H7 (cell line): ENCODE measurements at places on chromosomes 2 and 18. TPM values are rescaled to one million over a fixed set of nuclear protein-coding genes. Genes with fewer than 3 reads are reported as not detected.
A peak's percentile ranks its signal among the peaks of the same experiment; 100 is the strongest.

DNA sequence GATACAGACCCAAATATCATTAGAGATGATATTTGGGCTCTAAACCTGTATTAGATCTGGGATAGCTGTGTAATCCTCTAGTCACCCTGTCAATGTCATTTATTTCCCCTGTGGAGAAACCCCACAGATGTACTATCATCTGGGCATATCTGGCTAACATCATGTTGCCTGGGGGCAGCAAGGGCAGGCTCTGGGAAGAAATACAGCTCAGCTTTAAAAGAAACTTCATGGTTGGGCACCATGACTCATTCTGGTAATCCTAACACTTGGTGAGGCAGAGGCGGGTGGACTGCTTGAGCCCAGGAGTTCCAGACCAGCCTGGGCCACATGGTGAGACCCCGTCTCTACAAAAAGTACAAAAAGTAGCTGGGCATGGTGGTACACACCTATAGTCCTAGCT lies 282.5 kb downstream of the SLC8A1 start:
- DNase-seq, result no peak

GRCh38 chr2:37589298-37589697 lies 82.1 kb downstream of the CDC42EP3 start:
- no peak for DNase-seq

ALK gene
- total RNA-seq, result 0.15 and 0.21 TPM in 2 replicates

GRCh38 chr2:104582471-104582870 lies 271.4 kb upstream of the POU3F3 start:
- no peak for DNase-seq

DNA sequence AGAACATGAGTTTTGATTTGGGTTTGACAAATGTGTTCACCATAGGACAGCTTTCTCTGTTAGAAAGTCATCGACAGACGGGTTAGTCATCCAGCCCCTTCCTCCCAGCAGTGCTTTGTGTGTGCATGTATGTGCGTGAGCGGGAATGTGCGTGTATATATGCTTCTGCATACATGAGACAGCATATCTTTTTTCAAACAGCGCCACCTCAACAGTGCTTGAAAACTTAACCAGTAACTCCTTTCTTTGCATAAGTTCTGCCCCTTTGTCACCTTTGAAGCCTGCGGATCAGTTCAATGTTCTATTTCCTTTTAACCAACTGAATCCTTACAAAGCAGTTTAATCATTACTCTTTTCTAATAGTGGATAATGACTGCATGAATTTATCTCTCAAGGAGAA lies 351.4 kb downstream of the LPIN1 start:
- no peak for DNase-seq

CCDC150 gene
- total RNA-seq, result 18.4 and 27.7 TPM in 2 replicates

DNA sequence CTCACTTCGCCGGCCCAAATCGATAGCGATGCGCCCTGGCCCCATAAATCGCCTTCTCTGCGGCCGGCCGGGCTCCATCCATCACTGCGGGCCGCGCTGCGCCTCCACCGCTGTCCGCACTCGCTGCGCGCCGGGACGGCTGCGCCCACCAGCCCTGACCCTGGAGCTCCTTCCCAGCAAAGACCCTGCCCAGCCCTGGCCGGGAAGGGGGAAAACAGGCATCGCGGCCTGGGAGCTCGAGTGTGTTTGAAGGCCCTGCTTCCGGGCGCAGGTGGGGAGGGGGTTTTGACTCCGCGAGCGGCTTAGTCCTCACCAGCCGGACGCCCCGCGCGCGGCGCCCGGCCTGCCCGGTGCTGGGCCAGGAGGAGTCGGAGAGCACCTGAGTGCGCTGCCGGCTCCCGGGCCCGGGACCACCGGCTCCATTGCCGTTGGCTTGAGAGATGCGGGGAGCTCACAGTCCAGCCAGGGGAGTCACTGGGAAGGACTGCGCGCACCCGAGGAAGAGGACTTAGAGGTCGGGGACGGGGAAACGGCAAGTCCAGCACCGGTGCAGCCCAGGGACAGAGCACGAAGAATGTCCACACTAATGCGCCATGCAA lies 1.1 kb downstream of the PAX8 start:
- DNase-seq, result peak; percentile 83

- no peak for DNase-seq
Observed at GRCh38 chr2:38418735-38419134, 41.7 kb upstream of the ATL2 start.

DNA sequence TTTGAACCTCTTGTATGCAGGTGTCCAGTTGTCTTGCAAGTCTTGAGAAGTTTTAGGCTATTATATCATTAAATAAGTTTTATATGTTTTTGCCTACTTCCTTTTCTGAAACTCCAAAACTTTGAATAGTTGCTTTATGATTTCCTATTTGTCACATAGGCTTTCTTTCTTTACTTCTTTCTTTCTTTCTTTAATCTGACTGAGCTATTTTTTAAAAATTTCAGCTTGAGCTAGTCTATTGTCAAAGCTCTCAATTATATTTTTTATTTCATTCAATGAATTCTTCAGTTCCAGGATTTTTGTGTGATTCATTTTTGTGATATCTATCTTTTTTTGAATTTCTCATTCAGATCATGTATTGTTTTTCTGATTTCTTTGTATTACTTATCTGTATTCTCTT lies 102.1 kb upstream of the TMEM178A start:
- DNase-seq, result no peak

DNA sequence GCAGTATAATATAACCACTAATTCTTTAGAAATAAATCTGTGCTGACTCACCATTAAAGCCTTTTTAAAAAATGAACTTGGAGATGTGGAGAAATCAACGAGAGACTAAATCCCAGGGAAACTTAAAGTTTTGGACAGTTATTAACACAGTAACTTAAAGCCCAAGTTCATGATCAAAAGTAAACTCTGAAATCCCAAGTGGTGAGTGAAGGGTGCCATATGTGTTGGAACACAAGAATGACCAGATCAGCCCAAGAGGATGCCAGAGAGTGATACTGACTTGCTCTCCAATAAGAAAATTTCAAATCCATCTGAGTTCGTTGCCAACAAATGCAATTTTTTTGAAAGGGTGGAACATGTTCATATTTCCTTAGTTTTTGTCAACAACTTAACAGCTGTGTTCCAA lies 838.1 kb upstream of the ACVR2A start:
- no peak for DNase-seq

GRCh38 chr18:23864624-23865023 lies 149.9 kb upstream of the TTC39C start:
- no peak for DNase-seq

- DNase-seq, result no peak
Observed at GRCh38 chr2:234174742-234175141, 124.2 kb downstream of the SPP2 start.

GRCh38 chr2:96537734-96538486 lies 1.4 kb downstream of the ARID5A start:
- peak; percentile 69 for DNase-seq

SCN2A gene
- under 0.01 TPM in 1 of 2 replicates, not detected in the other for total RNA-seq

NETO1 gene
- 9.9 and 15.9 TPM in 2 replicates for total RNA-seq

LMAN1 gene
- 65.7 and 75.2 TPM in 2 replicates for total RNA-seq

- DNase-seq, result no peak
Observed at GRCh38 chr2:21498016-21498415, 374.2 kb downstream of the TDRD15 start.

GRCh38 chr2:2575181-2575577 lies 244.1 kb upstream of the MYT1L start:
- DNase-seq, result no peak

CRYGC gene
- total RNA-seq, result not detected in 2 replicates

DNA sequence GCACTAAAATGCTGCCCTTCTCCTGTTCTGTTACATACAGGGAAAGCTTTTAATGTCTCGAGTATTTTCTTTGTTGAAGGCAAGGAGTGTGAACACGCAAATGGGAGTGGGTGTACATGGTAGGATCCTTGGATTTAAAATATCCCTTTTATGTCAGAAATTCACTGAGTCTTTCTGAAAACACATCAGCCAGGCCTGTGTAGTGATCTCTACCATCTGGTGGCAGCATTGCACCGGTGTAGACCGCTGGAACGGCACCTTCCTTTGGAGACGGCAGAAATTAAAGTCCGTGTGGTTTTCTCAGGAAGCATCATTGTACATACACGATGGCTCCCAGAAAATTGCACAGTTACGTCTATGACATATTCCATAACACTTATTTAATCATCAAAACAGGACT lies 515.8 kb downstream of the GALR1 start:
- DNase-seq, result peak; percentile 38

THADA gene
- total RNA-seq, result 16.3 and 23.7 TPM in 2 replicates

DNA sequence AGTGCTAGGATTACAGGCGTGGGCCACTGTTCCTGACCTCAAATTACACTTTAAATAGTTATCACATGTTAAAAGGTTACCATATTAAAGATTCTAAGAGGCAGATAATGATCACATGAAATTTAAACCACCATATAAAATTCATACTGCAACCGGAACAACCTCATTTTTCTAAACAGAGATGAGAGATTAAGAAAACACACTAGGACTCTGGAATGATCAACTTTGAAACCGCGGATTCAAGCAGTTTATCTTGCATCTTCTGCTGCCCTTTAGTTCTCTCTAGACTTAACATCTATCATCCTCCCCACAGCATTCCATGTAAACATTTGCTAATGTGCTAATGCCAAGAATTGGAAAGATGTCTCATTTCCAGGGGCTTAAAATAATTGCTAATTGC lies 115.8 kb downstream of the PIGN start:
- DNase-seq, result no peak

GRCh38 chr2:180980943-180981911 lies 822 bp downstream of the UBE2E3 start:
- peak; percentile 12 for DNase-seq

DNA sequence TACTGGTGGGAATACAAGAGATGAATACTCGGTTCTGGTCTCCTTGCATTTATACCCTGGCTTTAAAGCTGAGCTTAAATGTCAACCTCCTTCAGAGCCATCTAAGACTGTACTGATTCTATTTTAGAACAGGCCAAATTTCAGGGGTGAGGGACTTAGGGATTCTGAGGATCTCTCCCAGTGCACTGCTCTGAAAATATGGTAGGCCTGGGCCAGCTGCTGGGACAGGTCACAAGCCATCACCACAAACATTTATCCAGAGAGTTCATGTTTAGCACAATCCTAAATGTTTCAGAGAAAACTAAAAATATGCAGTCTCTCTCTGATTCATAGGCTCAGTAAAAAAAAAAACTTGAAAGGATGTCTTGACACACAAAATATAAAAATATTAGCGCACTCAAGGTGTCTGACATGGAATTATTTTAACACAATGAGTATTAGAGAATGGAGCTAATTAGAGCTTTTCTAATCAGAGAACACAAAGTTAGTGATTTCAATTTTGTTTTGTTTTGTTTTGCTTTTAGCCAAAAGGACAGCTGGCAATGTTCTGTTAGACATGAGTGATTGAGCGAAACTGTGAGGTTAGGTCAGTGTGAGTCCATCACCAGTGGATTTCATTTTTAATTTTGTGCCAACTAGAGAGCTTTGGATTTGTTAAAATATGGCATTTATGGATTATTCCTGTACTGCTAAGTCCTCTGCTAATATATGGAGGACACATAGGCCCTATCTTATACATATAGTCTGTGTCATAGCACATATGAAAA lies 38.8 kb downstream of the MFSD6 start:
- DNase-seq, result no peak

DNA sequence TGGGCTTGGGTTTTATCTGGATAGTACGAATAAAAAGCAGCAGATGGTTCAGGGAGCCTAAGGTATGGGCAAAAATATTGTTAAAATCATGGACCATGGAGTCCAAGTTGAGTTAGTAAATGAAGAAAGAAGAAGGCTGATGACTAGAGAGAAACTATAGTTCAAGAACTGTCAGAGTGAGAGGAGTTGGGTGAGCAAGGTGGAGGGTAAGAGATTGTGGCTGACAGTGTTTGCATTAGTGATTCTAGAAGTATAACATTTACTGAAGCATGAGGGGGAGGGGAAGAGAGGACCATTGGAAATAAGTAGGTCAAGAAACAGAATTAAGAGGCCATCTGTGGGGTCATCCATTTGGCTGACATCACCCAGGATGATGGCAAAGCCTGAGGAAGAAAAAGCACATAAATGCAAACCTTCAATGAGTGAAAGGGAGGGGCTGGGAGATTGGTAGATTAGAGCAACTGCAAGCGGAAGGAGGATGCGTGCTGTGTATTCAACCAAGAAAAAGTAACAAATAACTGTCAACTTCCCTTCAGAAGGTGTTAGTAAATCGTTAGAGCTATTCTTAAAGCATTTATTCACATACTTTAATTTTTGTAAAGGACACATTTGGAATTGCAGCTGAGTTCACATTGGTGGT lies 392.8 kb downstream of the TSN start:
- no peak for DNase-seq

DNA sequence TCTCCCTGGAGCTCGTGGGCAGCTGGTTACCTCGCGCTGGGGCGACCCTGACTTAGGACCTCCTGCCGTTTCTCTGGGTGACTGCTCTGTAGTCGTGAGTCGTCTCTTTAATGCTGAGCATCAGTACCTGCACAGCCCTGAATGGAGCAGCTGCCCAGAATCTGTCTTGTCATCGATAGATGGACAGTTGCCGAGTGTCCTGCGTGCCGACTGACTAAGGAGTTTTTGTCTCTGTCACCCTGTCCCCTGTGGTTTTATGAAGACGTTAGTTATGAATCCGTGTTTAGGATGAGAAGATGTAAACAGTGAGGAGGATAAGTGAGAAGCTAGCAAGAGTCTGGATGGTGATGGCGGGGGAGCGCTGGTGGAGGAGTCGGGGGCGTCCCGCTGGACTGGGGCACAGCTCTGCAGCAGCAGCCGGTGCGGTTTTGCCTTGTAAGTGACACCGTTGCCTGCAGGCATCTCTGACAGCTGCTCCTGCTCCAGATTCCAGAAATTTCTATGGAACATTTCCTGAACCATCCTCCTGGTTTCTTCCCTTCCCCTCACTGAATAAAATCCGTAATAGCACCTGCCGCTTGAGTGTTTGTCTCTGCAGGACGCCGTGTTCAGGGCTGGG lies 13.3 kb downstream of the AGAP1 start:
- DNase-seq, result no peak

GRCh38 chr2:230134496-230135129 lies 65.9 kb upstream of the SLC16A14 start:
- DNase-seq, result no peak

DNA sequence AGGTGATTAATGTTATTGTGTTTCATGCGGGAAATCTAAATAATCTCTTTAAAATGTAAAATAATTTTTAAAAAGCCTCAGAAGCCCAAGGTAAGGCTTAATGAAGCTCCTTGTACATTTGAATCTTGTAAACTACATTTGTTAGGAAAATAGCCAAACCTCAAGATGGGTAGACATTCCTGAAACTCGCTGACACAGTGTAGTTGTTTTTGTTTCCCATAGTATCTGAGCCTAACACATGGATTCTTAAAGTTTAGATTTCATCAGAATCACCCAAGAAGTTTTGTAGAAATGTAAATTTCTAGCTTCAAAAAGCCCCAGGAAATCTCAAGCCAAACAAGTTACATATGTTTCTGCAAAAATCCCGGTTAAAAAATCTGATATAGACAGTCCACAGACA lies 1221.1 kb upstream of the ACVR2A start:
- no peak for DNase-seq

- no peak for DNase-seq
Observed at GRCh38 chr2:210842896-210843295, 286.5 kb downstream of the CPS1 start.

ITSN2 gene
- total RNA-seq, result 10.3 and 14.4 TPM in 2 replicates

GRCh38 chr2:192215096-192215877 lies 20.6 kb upstream of the TMEFF2 start:
- no peak for DNase-seq

OTX1 gene
- total RNA-seq, result 0.03 and 0.26 TPM in 2 replicates

LCT gene
- total RNA-seq, result 0.03 TPM in 1 of 2 replicates, not detected in the other

TUBB8B gene
- 0.11 and 0.17 TPM in 2 replicates for total RNA-seq

ZNF804A gene
- total RNA-seq, result 0.18 and 0.48 TPM in 2 replicates

- DNase-seq, result peak; percentile 44
Observed at GRCh38 chr2:200509235-200509611, 645 bp downstream of the KCTD18 start.

COLEC11 gene
- 0.07 TPM in 1 of 2 replicates, not detected in the other for total RNA-seq
